ENCODE measurements at places on chromosomes 2 and 18. TPM values are rescaled to one million over a fixed set of nuclear protein-coding genes. Genes with fewer than 3 reads are reported as not detected.

- peaks cover 6% of the 10 kb centered on the region for H3K4me1 ChIP-seq
- H3K4me3 ChIP-seq: no peak overlapping the region
- peaks cover 1% of the 10 kb centered on the region for H3K36me3 ChIP-seq
- no peak overlapping the region for H3K27ac ChIP-seq
These were observed 610.0 kb downstream of the KCNJ3 start for GRCh38 chr2:155308367-155309009.

SERPINB13 gene
- total RNA-seq: not detected

GRCh38 chr2:84641021-84641420 lies 124.7 kb downstream of the DNAH6 start:
- DNase-seq: no peak
- H3K36me3 ChIP-seq: peaks cover 9% of the 10 kb centered on the region
- H3K27me3 ChIP-seq: no peaks in the 10 kb centered on the region
- H3K4me1 ChIP-seq: no peaks in the 10 kb centered on the region
- H3K4me3 ChIP-seq: no peak overlapping the region
- H3K27ac ChIP-seq: no peak overlapping the region

DNA sequence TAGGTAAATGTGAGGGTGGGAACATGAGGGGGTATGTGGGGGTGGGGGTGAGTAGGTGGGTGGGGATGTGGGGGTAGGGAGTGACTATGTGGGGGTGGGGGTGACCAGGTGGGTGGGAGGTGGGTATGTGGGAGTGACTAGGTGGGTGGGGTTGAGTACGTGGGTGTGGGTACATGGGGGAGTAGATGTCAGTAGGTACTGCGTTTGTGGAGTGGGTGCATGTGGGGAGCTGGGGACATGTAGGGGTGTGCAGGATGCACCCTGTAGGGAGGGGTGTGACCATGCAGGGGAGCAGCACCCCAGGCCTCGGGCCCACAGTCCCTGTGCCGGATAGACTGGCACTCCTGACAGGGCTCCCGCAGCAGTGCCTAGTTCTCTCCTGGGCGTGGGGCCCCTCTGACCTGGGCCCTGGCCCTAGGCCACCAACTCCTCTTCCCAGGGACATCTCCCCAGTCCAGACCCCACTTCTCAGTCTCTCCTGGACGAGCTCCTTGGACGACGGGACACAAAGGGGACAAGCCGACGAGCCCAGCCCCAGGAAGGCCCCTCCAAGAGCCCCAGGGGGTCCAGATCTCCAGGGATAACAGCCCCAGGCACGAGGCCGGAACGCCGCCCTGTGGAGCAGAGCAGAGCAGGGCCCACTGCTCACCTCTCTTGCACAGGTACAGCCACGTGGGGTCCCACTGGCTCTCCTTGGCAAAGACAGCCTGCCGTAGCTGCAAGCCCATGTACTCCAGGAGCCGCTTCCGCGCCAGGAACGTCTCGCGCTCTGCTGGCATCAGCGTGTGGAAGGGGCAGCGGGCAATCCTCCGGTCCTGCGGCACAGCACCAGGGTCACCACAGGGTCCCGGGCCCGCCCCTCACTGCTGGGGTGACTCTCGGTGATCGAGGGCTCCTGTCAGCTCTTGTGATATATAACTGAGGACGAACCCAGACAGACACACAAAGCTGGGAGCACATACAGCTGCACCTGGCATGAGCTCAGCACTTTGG lies 58.2 kb downstream of the ANKMY1 start:
- H3K36me3 ChIP-seq: peaks cover 13% of the 10 kb centered on the region
- H3K4me1 ChIP-seq: no peaks in the 10 kb centered on the region
- no peak overlapping the region for H3K4me3 ChIP-seq
- H3K27ac ChIP-seq: no peak overlapping the region
- no peaks in the 10 kb centered on the region for H3K27me3 ChIP-seq

DNA sequence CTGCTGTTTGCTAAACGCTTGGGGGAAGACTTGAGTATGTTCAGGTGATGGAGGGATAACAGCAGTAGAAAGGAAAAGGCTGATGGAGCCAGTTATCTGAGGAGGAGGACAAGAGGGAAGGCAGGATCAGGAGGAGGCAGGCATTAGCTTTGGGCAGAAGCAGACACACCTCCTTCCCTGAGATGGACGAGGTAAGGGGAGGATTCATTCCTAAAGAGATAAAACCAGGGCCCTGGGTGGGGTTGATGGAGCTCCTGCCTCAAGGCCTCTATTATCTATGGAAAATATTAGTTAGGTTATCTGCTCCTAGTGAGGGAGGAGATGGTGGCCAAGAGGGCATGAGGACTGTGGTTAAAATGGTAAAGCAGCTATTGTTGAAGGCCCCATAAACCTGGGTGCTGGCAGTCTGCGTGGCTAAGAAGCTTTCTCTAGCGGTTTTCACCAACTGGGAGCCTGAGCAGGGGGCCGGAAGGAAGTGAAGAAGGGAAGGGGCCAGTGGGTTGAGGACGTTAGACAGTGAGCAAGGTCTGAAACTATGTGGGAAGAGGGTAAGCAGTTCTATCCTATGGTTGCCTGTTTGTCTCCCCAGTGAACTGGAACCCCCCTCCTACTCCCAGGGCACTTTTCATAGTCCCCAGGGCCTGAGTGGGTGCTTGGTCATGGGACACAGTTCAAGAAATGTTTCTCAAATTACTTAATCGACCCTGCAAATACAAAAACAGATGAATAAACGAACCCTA lies 56.6 kb upstream of the HK2 start:
- H3K27me3 ChIP-seq: peaks cover 6% of the 10 kb centered on the region
- H3K4me1 ChIP-seq: peaks cover 10% of the 10 kb centered on the region
- DNase-seq: no peak
- H3K27ac ChIP-seq: no peak overlapping the region

DNA sequence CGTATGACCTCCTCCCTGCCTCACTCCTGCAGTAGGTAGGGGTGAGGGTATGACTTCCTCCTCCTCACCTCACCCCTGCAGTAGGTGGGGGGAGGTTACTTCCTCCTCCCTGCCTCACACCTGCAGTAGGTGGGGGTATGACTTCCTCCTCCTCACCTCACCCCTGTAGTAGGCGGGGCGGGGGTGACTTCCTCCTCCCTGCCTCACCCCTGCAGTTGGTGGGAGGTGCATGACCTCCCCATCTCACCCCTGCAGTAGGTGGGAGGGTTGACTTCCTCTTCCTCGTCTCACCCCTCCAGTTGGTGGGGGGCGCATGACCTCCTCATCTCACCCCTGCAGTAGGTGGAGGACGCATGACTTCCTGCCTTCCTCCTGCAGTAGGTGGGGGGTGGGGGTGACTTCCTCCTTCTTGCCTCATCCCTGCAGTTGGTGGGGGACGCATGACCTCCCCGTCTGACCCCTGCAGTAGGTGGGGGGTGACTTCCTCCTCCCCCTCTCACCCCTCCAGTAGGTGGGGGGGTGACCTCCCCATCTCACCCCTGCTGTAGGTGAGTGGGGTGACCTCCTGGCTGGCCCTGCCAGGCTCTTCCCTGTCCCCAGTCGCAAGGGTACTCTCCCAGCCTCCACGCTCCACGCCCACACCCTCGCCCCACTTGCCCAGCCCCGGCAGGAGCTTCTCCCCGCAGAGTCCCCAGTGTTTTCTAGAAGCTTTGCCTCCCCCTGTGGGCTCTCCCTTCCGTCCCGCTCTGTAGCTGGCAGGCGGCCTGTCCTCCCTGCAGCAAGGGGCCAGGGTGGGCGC lies 39.3 kb downstream of the TSHZ1 start:
- H3K27ac ChIP-seq: no peak overlapping the region
- no peak overlapping the region for H3K4me3 ChIP-seq
- DNase-seq: no peak
- H3K36me3 ChIP-seq: no peaks in the 10 kb centered on the region
- peaks cover 44% of the 10 kb centered on the region for H3K4me1 ChIP-seq

GRCh38 chr2:151465771-151466170 lies 56.1 kb downstream of the RIF1 start:
- no peak overlapping the region for H3K27ac ChIP-seq
- H3K4me1 ChIP-seq: no peaks in the 10 kb centered on the region
- no peaks in the 10 kb centered on the region for H3K27me3 ChIP-seq
- no peak for DNase-seq
- no peak overlapping the region for H3K4me3 ChIP-seq
- H3K36me3 ChIP-seq: peaks cover 67% of the 10 kb centered on the region

TP53I3 gene
- 64.4 TPM for total RNA-seq

CLEC4F gene
- not detected for total RNA-seq

ANKRD29 gene
- 0.36 TPM for total RNA-seq

MROH2A gene
- total RNA-seq: not detected

DNA sequence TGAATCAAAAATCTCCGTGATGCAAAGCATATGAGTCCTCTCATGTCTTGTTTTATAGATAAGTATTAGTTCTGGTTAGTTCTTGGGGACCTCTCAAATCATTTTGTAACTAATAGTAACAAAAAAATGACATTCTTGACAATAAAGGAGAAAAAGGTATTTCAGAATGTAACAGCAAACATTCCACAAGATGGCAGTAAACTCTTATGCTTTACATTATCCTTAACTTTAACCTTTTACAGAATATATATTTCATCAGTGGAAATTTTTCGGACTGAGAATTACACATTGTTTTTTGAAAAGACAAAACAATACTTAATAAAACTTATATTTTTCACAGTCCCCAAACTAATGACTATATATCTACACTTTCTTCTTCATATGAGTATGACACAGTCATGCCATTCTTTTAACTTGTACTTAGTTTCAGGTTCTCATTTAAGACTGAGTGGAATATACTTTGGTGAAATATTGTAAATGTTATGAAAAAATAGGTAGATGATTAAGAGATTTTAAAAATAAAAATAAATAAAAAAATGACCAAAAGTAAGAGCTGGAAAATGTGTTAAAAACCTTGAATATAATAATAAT lies 142.9 kb upstream of the NXPH2 start:
- H3K27me3 ChIP-seq: no peaks in the 10 kb centered on the region
- no peaks in the 10 kb centered on the region for H3K36me3 ChIP-seq
- no peak overlapping the region for H3K4me3 ChIP-seq
- no peak for DNase-seq
- H3K27ac ChIP-seq: no peak overlapping the region

DNA sequence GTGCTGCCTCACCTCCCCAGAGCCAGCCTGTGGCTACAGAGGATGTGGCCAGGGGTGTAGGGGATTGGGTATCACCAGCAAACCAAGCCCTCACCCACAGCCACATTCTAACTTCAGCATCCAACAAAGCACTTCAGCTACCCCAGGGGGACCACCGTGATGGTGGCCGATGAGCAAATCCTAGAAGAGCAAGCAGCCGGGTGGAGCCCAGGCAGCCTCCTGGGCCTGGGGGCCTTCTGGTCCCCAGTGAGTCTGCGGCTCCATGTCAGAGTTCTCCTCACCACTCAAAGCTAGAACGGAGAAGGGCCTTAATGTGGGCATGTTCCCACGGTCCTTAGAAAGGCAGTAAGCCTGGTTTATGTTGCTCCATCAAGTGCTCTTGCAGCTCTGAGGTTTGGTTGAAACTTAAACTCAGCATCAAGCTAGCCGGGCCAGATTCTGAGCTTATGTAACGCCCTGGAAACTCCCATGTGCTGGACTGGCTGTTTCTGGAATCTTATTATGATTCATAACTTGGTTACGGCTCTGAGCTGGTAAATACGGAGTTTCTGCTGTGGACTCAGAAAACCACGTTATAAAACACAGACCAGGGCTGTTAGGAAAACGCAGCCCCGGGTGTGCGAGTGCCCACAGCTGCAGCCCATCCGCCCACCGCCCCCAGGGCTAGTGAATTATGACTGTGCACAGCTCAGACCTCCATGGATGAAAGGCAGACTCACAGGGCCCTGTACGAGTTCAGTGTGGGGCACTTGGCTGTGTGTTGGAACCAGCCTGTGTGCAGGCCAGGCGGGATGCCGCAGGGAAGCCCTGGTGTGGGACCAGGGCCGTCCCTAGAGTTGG lies 99.8 kb downstream of the SEPTIN10 start:
- H3K27me3 ChIP-seq: peaks cover 7% of the 10 kb centered on the region
- no peak overlapping the region for H3K27ac ChIP-seq
- no peak for DNase-seq
- no peaks in the 10 kb centered on the region for H3K36me3 ChIP-seq
- H3K4me1 ChIP-seq: no peaks in the 10 kb centered on the region
- H3K4me3 ChIP-seq: no peak overlapping the region

- no peak overlapping the region for H3K27ac ChIP-seq
- peaks cover 14% of the 10 kb centered on the region for H3K27me3 ChIP-seq
- H3K36me3 ChIP-seq: no peaks in the 10 kb centered on the region
- DNase-seq: no peak
- H3K4me3 ChIP-seq: no peak overlapping the region
- no peaks in the 10 kb centered on the region for H3K4me1 ChIP-seq
These were observed 822.7 kb downstream of the GALR1 start for GRCh38 chr18:78072375-78072774.

DNA sequence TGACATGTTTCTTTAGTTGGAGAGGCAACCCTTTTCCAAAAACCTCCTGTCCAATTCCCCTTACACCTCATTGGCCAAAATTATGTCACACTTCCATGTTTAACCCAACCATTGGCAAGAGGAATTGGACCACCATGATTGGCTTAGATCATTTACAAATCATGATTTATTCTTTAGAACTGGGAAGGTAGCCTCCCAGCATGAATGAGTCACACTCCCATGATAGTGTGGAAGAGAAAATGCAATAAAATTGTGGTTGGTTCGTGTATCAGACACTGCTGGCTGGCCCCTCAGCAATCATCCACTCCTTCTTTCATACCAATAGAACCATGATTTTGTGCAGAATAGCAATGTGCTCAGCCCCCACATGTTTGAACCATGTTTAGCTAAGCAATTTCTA lies 156.6 kb upstream of the ACVR2A start:
- peaks cover 7% of the 10 kb centered on the region for H3K4me1 ChIP-seq
- DNase-seq: no peak
- H3K4me3 ChIP-seq: no peak overlapping the region
- no peak overlapping the region for H3K27ac ChIP-seq
- peaks cover 17% of the 10 kb centered on the region for H3K27me3 ChIP-seq

DNA sequence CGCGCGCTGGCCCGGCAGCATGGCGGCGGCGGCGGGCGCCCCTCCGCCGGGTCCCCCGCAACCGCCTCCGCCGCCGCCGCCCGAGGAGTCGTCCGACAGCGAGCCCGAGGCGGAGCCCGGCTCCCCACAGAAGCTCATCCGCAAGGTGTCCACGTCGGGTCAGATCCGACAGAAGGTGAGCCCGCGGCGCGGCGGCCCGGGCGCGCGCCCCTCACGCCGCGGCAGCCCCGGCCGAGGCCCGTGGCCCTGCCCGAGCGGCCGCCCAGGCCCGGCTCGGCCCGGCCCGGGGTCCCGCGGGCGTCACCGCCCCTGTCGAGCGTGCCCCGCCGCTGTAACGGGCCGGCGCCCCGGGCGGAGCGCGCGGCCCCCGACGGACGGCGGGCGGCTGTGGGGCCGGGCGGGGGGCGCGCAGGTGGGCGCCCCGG lies 218 bp downstream of the DGKD start:
- peaks cover 27% of the 10 kb centered on the region for H3K4me1 ChIP-seq
- peaks cover 13% of the 10 kb centered on the region for H3K27me3 ChIP-seq
- no peak for DNase-seq
- peak overlapping the region; percentile 48 for H3K4me3 ChIP-seq

TXNDC9 gene
- total RNA-seq: 28.9 TPM

GRCh38 chr18:10249270-10249669 lies 205.2 kb upstream of the APCDD1 start:
- H3K4me3 ChIP-seq: no peak overlapping the region
- no peak for DNase-seq
- peaks cover 69% of the 10 kb centered on the region for H3K27me3 ChIP-seq
- H3K4me1 ChIP-seq: peaks cover 12% of the 10 kb centered on the region
- H3K27ac ChIP-seq: no peak overlapping the region

GRCh38 chr2:161709428-161709827 lies 85.2 kb downstream of the SLC4A10 start:
- H3K4me3 ChIP-seq: no peak overlapping the region
- no peak for DNase-seq
- no peak overlapping the region for H3K27ac ChIP-seq
- H3K27me3 ChIP-seq: peaks cover 13% of the 10 kb centered on the region
- no peaks in the 10 kb centered on the region for H3K4me1 ChIP-seq

Data from progenitor cell of endocrine pancreas (in vitro differentiated cells).